AG08396 (cell line): ENCODE measurements at places on chromosomes 7 and 10.

GRCh38 chr10:125248489-125248888 is 88.1 kb upstream of the CTBP2 start:
- DNase-seq: no peak

GRCh38 chr7:120229084-120229483 is 43.9 kb upstream of the KCND2 start:
- no peak for DNase-seq

GRCh38 chr10:120394446-120394845 is 62.6 kb upstream of the PLPP4 start:
- no peak for DNase-seq

DNA sequence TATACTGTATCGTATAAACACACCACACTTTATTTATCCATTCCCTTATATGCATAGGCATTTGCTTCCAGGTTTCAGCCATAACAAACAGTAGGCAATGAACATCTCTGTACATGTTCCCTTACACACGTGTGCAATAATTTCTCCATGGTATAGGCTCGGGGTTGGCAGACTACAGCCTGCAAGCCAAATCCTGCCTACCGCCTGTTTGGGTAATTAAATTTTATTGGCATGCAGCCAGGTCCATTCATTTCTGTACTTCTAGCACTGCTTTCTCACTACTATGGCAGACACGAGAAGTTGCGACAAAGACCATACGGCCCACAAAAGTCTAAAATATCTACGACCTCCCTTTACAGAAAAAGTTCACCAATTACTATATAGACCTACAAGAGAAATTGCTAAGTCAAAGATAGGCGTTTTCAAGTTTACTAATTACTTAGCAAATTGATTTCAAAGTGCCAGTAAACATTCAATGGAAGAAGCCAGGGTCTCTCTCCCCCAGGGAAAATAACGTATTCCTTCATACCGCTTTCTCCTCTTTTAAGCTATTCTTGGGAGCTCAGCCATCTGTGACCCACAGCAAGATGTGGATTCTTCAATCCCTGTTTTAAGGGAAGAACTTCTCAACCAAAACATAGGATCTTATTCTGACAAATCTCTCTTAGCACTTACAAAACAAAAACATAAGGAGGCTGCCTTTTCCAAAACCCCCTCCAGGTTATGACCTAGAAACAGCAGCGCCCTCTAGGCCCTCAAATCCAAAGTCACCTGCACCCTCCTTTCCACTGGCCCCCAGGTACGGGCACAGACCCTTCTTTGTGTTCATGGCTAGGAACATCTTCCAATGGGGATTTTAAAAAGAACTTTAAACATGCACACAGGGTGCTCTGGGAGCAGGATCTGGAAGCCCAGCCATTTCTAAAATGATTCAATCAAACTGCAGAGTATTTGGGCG is 100.5 kb downstream of the FGFR2 start:
- DNase-seq: no peak

- no peak for DNase-seq
Observed at GRCh38 chr7:145737617-145738016, 379.0 kb upstream of the CNTNAP2 start.

- no peak for DNase-seq
Observed at GRCh38 chr7:135731131-135731530, 3.1 kb upstream of the SLC13A4 start.

GRCh38 chr10:99337311-99337811 is 8.2 kb downstream of the CNNM1 start:
- DNase-seq: no peak

DNA sequence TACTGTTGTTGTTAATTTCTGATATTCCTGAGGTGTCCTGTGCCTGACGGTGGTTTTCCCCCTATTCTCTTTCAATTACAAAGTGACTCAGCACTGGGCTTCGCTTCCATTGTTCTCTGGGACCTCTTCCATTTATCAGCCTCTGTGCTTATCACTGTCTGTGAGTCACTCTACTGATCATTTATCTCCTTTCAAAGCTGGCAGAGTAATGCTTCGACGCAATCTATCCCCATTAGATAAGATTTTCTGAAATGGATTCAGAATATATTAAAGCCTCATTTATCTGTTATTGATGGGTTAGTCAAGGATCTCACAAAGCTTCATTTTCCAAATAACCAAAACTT is 679.2 kb downstream of the SDK1 start:
- no peak for DNase-seq

- peak; percentile 37 for DNase-seq
Observed at GRCh38 chr10:36531621-36532020, 593.8 kb upstream of the ANKRD30A start.

DNA sequence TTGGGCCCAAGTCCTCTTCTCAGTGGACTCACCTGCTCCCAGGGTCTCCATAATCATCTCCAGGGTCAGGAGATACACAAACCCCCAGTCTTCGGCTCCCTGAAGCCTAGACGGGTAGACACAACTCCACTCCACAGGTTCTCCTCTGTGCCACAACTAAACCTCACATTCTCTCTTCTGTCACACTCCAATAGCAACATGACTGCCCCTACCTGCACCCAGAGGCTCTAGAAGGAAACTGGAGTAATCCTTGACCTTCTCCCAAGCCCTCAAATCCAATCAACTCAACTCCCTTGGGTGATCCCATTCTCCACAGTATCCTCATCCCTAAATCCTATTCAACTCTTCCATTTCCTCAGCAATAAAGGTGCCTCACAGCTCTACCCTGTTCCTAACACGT is 16.2 kb downstream of the HNRNPF start:
- DNase-seq: no peak

DNA sequence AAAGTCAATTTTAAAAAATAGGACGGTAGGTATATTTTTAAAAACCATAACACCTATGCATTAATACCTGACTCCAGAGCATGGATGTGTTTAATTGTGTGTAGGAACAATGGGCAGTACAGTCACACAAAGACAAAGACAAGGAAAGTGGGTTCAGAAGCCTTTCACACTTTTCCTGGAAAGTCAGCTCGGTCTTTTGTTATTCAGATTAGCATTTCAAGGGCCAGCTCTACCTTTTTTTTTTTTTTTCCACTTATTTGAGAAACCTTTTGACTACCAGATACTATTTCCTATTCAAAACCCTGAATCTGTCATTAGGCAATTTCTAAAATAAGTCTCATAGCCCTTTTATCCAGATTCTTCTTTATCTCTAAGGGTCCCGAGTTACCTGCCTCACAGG is 401.9 kb downstream of the PARD3 start:
- no peak for DNase-seq

GRCh38 chr10:35396560-35397434 is 60.5 kb downstream of the CCNY start:
- DNase-seq: no peak

- no peak for DNase-seq
Observed at GRCh38 chr10:127872871-127873600, 19.7 kb downstream of the CLRN3 start.

- no peak for DNase-seq
Observed at GRCh38 chr7:30422922-30423321, 55.7 kb downstream of the NOD1 start.

- DNase-seq: peak; percentile 88
Observed at GRCh38 chr10:93445097-93445960, 36.8 kb downstream of the MYOF start.

DNA sequence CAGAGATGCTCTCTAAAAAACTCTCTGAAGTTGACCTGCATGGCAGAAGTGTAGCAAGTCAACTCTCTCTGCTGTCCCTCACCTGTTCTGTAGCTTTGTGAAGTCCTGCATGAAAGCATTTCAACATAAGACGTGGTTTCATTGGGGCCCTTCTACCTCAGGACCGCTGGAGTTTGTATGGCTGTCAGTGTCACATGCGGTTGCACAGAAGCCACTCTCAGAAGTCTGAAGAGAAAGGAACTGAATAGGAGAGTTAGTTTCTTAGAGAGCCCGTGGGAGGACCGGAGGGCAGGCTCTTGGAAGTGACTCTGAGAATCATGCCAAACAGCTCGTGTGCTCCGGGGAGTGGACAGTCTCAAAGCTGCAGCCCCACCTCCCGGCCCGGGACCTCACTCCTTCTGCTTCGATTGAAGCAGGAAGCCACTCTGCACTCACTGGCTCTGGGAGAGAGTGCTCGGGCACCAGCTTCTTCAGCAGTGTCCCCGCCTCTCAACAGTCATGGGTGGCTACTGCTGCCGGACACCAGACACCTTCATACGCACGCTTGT is 486.7 kb downstream of the SDK1 start:
- no peak for DNase-seq

DNA sequence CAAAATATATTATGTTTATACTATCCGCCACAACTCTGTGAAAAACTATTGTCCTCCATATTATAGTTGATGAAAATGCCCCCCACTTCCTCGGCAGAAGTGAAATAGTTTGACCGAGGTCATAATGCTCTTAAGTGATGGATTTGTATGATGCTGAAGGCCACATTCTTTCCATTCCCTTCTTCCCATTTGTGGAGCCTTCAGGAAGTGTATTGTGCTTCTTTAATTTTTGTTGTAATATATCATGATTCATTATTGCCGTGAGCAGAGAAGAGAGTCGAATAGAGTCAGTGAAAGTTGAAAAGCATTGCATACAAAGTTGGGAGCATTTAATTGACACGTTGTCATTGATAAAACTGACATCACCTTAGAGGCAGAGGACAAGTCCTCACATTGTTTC is 460.3 kb downstream of the SUGCT start:
- no peak for DNase-seq

GRCh38 chr7:81767926-81768325 is 1.9 kb downstream of the HGF start:
- DNase-seq: peak; percentile 10

- DNase-seq: no peak
Observed at GRCh38 chr7:159139202-159139601, 5.5 kb downstream of the VIPR2 start.

GRCh38 chr10:52542906-52543305 is 228.8 kb downstream of the DKK1 start:
- no peak for DNase-seq

DNA sequence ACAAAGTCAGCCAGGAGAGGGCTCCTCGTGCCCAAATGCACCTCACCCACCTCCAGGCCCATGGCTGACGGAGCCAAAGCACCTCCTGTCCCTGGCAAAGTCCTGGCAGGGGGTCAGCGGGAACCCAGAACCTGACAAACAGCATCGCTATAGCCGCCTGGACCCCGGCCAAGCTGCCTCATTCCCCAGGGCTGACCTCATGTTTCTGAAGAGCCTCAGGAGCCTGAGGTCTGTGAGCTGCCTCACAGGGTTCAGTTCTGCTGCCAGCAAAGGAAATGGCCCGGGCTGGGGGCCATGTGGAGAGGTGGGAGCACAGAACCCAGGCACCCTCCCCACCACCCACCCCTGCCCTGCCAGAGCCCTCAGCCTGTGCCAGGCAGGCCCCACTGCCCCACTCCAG is 4.2 kb upstream of the NANOS1 start:
- DNase-seq: peak; percentile 78
